ENCODE measurements at places on chromosomes 3 and 15.

GRCh38 chr15:77327168-77327567 is 92.7 kb downstream of the PEAK1 start:
- DNase-seq, result no peak

- DNase-seq, result no peak
Measured at GRCh38 chr3:135503065-135503759, 462.3 kb upstream of the PPP2R3A start.

DNA sequence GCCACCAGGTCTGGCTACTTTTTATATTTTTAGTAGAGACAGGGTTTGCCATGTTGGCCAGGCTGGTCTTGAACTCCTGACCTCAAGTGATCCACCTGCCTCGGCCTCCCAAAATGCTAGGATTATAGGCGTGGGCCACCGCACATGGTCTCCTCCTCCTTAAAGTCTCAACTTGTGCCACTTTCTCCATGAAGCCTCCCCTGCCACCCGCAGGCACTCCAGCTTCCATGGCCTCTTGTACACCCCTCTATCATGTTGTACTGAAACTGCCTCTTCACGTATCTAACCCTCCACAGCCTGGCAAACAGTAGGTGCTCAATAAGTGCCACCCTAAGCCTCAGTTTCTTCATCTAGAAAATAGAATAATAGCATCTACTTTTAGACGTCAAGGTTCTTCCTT is 39.9 kb downstream of the ISG20 start:
- DNase-seq, result no peak

GRCh38 chr3:38585791-38586420 is 63.6 kb downstream of the SCN5A start:
- no peak for DNase-seq

- no peak for DNase-seq
Measured at GRCh38 chr15:92074646-92075045, 221.1 kb downstream of the SLCO3A1 start.

DNA sequence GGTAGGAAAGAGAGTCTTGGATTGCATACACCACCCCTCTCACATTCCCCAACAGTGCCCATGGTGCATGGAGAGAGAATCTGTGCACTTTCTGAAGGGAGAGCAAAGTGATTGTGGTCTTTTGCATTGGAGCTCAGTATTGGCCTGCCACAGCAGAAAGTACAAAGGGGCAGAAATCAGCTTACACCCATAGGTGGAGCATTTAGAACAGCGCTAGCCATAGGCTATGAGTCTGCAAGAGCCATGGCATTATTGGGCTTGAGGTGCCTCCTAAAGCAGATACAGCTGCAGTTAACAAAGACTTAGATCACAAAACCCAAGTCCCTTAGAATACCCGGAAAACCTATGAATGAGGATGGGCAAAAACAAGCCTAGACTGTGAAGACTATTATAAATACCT is 21.8 kb downstream of the SI start:
- DNase-seq, result no peak

Measured in forelimb muscle (tissue), 1 donor.